ENCODE measurements at places on chromosomes 7 and 10. TPM values are rescaled to one million over a fixed set of nuclear protein-coding genes. Genes with fewer than 3 reads are reported as not detected.

DNA sequence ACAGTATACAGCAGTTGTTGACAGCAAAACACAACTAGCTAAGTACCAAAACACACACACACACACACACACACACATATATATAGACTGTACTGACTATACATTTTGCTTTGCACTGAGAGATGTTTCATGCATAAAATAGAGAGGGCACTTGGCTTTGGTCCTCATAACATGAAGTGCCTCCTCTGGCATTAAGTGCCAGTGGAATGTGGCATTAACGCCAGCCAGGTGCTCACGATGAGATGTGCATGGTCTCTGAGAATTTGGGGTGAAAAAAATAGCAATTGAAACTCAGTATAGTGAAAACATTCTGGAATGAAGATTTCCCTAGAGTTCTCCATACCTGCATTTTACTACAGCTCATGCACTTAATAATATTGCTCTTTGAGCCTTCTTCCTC lies 70.0 kb upstream of the INSYN2A start:
- H3K36me3 ChIP-seq: no peaks in the 10 kb centered on the region
- no peaks in the 10 kb centered on the region for H3K27me3 ChIP-seq
- no peaks in the 10 kb centered on the region for H3K4me1 ChIP-seq
- H3K4me3 ChIP-seq: no peak overlapping the region
- H3K27ac ChIP-seq: no peak overlapping the region

DNA sequence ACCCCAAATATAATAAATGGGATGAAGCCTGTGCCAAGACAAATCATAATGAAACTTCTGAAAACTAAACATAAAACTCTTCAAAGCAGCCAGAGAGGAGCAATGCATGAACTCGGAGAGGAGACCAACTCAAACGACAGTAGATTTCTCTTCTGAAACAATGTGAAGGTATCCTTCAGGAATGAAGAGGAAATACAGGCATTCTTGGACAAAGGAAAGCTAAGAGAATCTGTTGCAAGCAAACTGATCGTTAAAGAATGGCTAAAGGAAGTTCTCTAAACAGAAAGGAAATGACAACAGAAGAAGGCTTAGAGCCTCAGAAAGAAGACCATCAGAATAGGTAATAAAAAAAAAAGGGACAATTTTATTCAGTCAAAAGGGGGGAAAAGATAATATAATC lies 6.6 kb downstream of the GNA12 start:
- H3K27ac ChIP-seq: no peak overlapping the region
- H3K36me3 ChIP-seq: no peaks in the 10 kb centered on the region
- H3K4me3 ChIP-seq: no peak overlapping the region
- no peak for DNase-seq
- H3K27me3 ChIP-seq: no peaks in the 10 kb centered on the region
- H3K4me1 ChIP-seq: peaks cover 6% of the 10 kb centered on the region

- H3K4me1 ChIP-seq: no peaks in the 10 kb centered on the region
- no peak for DNase-seq
- no peaks in the 10 kb centered on the region for H3K27me3 ChIP-seq
- H3K36me3 ChIP-seq: no peaks in the 10 kb centered on the region
These were observed 67.5 kb downstream of the MAD1L1 start for GRCh38 chr7:2165239-2165609.

- H3K27me3 ChIP-seq: no peaks in the 10 kb centered on the region
- no peaks in the 10 kb centered on the region for H3K4me1 ChIP-seq
- H3K27ac ChIP-seq: no peak overlapping the region
- no peak overlapping the region for H3K4me3 ChIP-seq
These were observed 62.3 kb downstream of the RAMP3 start for GRCh38 chr7:45219801-45220435.

GRCh38 chr7:92092210-92092609 lies 42.1 kb downstream of the CYP51A1 start:
- H3K4me3 ChIP-seq: no peak overlapping the region
- no peaks in the 10 kb centered on the region for H3K36me3 ChIP-seq
- DNase-seq: no peak
- H3K27me3 ChIP-seq: no peaks in the 10 kb centered on the region
- no peak overlapping the region for H3K27ac ChIP-seq

DNA sequence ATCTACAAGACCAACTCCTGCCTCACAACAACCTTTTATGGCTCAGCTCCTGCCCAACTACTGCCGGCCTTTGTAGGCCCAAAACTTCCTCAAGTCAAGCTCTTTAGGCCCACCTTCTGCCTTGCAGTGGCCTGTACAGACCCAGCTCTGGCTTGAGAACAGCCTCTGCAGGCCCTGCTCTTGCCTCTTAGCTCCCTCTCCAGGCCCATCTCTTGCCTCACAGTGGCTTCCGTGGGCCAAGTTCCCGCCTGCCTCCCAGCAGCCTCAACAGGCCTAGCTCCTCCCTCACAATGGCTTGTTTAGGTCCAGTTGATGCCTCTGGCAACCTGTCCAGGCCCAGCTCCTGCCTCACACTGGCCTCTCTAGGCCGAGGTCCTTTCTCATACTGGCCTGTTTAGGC lies 32.4 kb upstream of the VKORC1L1 start:
- H3K27ac ChIP-seq: no peak overlapping the region
- DNase-seq: no peak
- H3K4me3 ChIP-seq: no peak overlapping the region
- H3K4me1 ChIP-seq: no peaks in the 10 kb centered on the region
- no peaks in the 10 kb centered on the region for H3K36me3 ChIP-seq

GRCh38 chr7:93851536-93851935 lies 39.0 kb downstream of the TFPI2 start:
- no peak overlapping the region for H3K27ac ChIP-seq
- H3K4me3 ChIP-seq: no peak overlapping the region
- no peaks in the 10 kb centered on the region for H3K4me1 ChIP-seq
- no peaks in the 10 kb centered on the region for H3K27me3 ChIP-seq
- no peaks in the 10 kb centered on the region for H3K36me3 ChIP-seq

DNA sequence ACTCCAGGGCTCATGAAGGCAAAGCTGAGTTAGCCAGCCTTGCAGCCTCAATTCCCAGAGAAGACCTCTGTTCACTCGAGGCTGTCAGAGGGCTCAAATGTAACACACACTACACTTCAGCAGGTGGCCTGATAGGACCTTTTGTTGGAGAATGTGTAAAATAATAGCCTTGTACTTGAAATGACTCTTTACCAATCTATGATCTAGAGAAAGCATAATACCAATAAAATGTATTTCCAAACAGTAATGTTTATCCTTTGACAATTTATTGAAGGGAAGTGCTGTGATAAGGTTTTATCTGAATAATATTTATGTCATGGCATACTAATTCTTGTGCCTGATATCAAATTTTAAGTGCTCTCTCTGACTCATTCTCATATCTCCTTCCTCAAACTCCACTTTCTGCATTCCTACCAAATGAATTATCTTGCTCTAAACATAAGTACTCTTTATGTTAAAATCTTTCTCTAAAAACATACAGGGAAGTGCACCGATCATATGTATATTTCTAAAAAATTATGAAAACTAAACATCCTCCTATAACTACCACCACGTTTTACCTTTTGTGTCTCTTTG lies 20.9 kb downstream of the CYP3A7 start:
- H3K4me1 ChIP-seq: no peaks in the 10 kb centered on the region
- H3K27ac ChIP-seq: no peak overlapping the region
- H3K27me3 ChIP-seq: no peaks in the 10 kb centered on the region

- no peak overlapping the region for H3K27ac ChIP-seq
- no peaks in the 10 kb centered on the region for H3K27me3 ChIP-seq
These were observed 303.6 kb upstream of the AKR1E2 start for GRCh38 chr10:4522296-4523000.

- H3K4me3 ChIP-seq: no peak overlapping the region
- H3K27me3 ChIP-seq: no peaks in the 10 kb centered on the region
- H3K4me1 ChIP-seq: no peaks in the 10 kb centered on the region
These were observed 53.7 kb downstream of the TAF3 start for GRCh38 chr10:7872041-7872442.

GRCh38 chr7:2821842-2822507 lies 22.1 kb downstream of the GNA12 start:
- H3K4me1 ChIP-seq: no peaks in the 10 kb centered on the region
- no peak overlapping the region for H3K4me3 ChIP-seq
- H3K27ac ChIP-seq: no peak overlapping the region

- peaks cover 11% of the 10 kb centered on the region for H3K4me1 ChIP-seq
- H3K4me3 ChIP-seq: no peak overlapping the region
- H3K27ac ChIP-seq: peak overlapping the region; percentile 98
- no peaks in the 10 kb centered on the region for H3K27me3 ChIP-seq
- H3K36me3 ChIP-seq: no peaks in the 10 kb centered on the region
- DNase-seq: peak; percentile 66
These were observed 2.2 kb upstream of the KCTD7 start for GRCh38 chr7:66626331-66626934.

Gene ZKSCAN5
- total RNA-seq: 3.1 TPM

Gene C10orf120
- total RNA-seq: not detected

Gene GPER1
- total RNA-seq: 10.6 TPM

Gene CNPY1
- not detected for total RNA-seq

Gene SLC35G1
- 2.8 TPM for total RNA-seq

Gene CYP3A4
- total RNA-seq: not detected

Gene CCNY
- total RNA-seq: 79.2 TPM

Data from uterus (tissue), 4 donors.